Lung (tissue), 17 donors: ENCODE measurements at places on chromosomes 2 and 18. TPM values are rescaled to one million over a fixed set of nuclear protein-coding genes. Genes with fewer than 3 reads are reported as not detected.
A peak's percentile ranks its signal among the peaks of the same experiment; 100 is the strongest.

Gene SP140
- total RNA-seq = 6.7 TPM

DNA sequence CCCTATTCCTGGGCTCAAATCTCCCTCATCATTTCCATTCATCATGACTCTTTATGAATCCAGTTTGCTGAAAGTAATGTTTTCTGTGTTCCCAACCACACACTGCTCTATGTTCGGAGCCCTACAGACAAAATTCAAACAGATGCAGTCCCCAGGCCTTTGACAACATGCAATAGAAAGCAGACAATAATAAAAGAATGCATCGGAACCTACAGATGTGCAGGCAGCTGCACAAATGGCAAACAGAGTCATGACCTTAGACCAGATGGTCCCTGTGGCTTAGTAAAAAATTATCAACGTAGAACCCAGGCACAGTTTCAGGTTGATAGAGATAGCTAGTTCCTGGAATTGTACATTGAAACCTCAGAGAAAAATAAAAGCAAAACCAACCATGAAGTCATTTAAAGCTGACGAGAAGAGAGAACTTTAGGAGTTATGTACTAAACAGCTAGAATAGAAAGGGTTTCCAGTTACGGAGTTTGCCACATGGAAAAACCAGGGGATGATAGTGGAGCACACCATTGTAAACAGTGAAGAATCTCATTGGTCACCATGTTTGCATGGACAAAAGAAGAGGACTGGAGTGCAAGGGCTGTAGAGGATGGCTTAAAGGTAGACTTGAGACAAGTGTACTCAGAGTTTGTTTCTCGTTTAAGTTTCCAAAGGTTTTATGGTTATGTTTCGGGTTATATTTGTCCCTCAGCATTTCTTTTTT, 23.2 kb upstream of the ACVR1 start:
- H3K27ac ChIP-seq = no peak overlapping the region
- no peak for DNase-seq
- H3K4me3 ChIP-seq = no peak overlapping the region
- no peaks in the 10 kb centered on the region for H3K27me3 ChIP-seq
- H3K4me1 ChIP-seq = no peaks in the 10 kb centered on the region

DNA sequence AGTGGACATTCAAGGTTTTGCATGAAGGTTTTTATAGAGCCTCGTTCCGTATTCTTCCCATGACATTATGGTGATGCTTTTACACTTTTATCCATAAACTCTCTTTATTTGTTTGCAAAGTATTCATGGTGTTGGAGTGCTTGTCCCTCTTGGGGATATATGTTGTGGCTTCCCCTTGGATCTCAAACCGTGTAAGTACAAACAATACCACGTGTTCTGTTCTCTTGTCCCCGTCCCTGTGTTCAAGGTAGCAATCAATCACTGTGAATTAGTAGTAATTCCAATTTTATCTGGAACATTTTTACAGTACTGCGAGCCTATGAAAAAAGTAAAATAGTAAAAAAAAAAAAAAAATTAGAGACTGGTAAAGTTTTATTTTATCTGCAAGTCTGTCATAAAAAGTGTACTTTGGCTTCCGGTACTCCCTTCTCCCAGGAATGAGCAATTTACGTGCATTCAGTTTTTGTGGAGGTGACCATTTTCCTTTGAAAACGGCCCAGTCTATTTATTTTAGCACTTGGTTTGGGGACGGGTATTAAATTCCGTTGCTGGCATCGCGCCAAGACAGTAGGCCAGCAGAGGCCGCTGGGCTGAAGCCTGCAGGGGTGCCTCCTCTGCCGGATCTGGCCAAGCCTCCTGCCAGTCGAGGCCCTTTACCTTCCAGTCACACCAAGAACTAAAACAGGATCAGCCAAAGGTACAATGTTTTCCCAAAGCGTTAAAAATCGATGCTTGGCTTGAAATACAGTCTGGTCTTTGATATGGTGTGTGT, 175.7 kb downstream of the SOCS6 start:
- peaks cover 11% of the 10 kb centered on the region for H3K27me3 ChIP-seq
- DNase-seq = peak; percentile 83
- no peak overlapping the region for H3K4me3 ChIP-seq
- no peaks in the 10 kb centered on the region for H3K36me3 ChIP-seq
- H3K27ac ChIP-seq = peak overlapping the region; percentile 31

DNA sequence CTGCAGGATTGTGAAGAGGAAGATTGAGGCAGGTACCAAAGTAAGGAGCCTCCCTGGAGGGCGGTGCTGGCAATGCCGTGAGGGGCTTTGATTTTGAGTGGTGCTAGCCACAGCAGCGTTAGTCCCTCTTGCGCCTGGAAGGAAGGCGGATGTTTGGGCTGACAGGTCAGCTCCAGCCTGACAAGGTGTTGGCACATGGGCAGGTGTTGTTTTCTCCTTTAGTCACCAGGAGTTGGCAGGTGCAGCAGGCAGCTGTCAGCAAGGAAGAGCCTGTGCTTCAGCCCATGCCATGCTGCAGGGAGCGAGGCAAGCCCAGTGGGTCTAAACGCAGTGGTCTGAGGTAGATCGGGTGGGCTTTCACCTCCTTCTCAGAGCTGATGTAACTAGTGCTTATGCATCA, 8.5 kb downstream of the SEC11C start:
- H3K27me3 ChIP-seq = no peaks in the 10 kb centered on the region
- H3K4me1 ChIP-seq = no peaks in the 10 kb centered on the region
- no peak for DNase-seq
- H3K27ac ChIP-seq = no peak overlapping the region
- no peak overlapping the region for H3K4me3 ChIP-seq
- H3K36me3 ChIP-seq = peaks cover 4% of the 10 kb centered on the region

DNA sequence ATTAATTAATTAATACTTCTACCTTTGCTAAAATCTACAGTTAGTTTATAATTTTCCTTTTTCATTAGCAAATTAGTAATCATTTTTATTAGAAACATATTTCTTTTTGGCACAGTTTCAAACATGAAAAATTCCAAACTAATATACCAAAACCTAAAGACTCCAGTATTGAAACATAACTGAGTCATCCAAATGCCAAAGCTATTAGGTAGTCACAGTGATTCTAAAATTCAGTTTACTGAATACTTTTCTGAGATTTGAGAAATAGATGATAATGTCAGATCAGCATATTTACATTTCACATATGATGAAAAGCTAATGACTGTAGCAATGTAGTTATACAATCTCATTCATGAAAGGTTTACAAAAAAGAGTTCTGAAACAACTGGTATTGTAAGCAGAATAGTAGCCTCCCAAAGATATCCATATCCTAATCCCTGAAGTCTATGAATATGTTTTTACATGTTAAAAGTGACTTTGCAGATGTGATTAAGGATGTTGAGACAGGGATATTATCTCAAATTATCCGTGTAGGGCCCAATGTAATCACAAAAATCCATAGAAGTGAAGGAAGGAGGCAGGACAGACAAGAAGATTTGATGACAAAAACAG, 680.2 kb upstream of the CHAC2 start:
- H3K4me3 ChIP-seq = no peak overlapping the region
- peaks cover 7% of the 10 kb centered on the region for H3K4me1 ChIP-seq
- H3K36me3 ChIP-seq = no peaks in the 10 kb centered on the region
- no peak for DNase-seq
- H3K27me3 ChIP-seq = no peaks in the 10 kb centered on the region

DNA sequence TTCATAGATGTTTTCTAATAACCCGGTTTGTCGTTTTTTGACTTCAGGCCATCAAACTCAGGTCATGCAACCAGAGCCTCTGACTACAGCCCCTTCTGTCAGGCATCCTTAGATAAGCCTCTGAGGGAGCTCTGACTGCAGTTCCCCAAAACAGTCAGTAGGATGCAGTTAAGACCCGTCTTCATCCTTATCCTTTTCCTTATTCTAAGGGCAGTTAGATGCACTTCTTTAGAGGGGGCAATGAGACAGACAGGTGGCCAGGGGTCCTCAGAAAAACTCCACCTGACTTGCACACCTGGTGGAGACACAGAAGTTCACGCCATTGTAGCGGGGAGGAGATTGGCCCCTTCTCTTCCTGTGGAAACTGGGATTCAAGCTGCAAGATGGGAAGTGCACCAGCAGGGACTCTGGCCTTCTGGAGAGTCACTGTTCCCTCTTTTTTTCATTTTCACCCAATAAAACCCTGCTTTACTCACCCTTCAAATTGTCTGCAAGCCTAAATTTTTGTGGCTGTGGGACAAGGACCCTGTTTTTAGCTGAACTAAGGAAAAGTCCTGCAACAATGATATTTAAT, 104.8 kb upstream of the TFPI start:
- DNase-seq = peak; percentile 21
- no peak overlapping the region for H3K27ac ChIP-seq
- H3K36me3 ChIP-seq = no peaks in the 10 kb centered on the region
- H3K27me3 ChIP-seq = no peaks in the 10 kb centered on the region
- H3K4me1 ChIP-seq = no peaks in the 10 kb centered on the region

Gene SP110
- 31.4 TPM for total RNA-seq

DNA sequence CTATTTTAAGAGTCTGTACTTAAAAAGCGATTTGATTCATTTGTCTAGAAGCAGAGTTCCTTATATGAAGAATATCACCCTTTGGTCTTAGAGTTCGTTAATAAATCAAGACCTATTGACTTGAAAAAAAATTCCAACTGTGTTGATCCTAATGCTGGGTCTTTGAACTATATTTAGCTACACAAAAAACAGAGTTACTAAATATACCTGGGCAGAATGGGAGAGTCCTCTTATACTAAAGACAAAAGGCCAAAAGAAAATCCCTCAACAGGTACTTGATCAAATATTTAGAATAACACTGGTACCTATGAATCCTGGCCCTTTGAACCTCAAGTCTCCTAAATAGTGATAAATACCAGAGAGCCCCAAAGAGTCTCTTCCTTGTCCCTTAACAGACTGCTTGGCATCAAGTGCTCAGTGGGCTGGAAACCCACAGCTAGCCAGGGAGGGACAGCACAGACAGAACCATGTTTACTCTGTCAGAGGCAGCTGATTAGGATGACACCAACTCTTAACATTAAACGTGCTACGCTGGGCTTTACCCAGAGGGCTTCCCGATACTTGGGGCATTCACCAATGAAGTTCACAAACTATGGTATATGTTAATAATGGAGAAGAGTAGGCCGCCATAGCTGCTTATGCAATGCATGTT, 95.1 kb downstream of the FIGN start:
- no peaks in the 10 kb centered on the region for H3K36me3 ChIP-seq
- no peak overlapping the region for H3K4me3 ChIP-seq
- H3K27me3 ChIP-seq = no peaks in the 10 kb centered on the region
- H3K27ac ChIP-seq = no peak overlapping the region
- DNase-seq = no peak
- H3K4me1 ChIP-seq = no peaks in the 10 kb centered on the region

GRCh38 chr2:200352636-200353035, 46.1 kb downstream of the SPATS2L start:
- DNase-seq = peak; percentile 79
- no peak overlapping the region for H3K27ac ChIP-seq
- no peaks in the 10 kb centered on the region for H3K36me3 ChIP-seq
- H3K27me3 ChIP-seq = no peaks in the 10 kb centered on the region
- no peak overlapping the region for H3K4me3 ChIP-seq

- no peaks in the 10 kb centered on the region for H3K27me3 ChIP-seq
- no peak overlapping the region for H3K4me3 ChIP-seq
- H3K4me1 ChIP-seq = peaks cover 11% of the 10 kb centered on the region
- DNase-seq = no peak
- H3K36me3 ChIP-seq = peaks cover 7% of the 10 kb centered on the region
These were observed 7.2 kb downstream of the RNF103 start for GRCh38 chr2:86616502-86616901.

GRCh38 chr2:3739313-3739712, 35.9 kb downstream of the DCDC2C start:
- no peaks in the 10 kb centered on the region for H3K4me1 ChIP-seq
- no peak overlapping the region for H3K4me3 ChIP-seq
- H3K36me3 ChIP-seq = no peaks in the 10 kb centered on the region
- H3K27ac ChIP-seq = no peak overlapping the region

- no peaks in the 10 kb centered on the region for H3K36me3 ChIP-seq
- no peak overlapping the region for H3K27ac ChIP-seq
- H3K4me3 ChIP-seq = no peak overlapping the region
These were observed 69.3 kb upstream of the DYNC1I2 start for GRCh38 chr2:171617981-171618380.

GRCh38 chr2:237184192-237184918, 98.7 kb downstream of the COPS8 start:
- no peak for DNase-seq
- H3K27me3 ChIP-seq = no peaks in the 10 kb centered on the region
- H3K4me1 ChIP-seq = peaks cover 15% of the 10 kb centered on the region

Gene TMEM198
- 1.3 TPM for total RNA-seq

Gene SGPP2
- total RNA-seq = 39.5 TPM

- DNase-seq = peak; percentile 58
- H3K27me3 ChIP-seq = no peaks in the 10 kb centered on the region
- H3K4me1 ChIP-seq = no peaks in the 10 kb centered on the region
- H3K36me3 ChIP-seq = no peaks in the 10 kb centered on the region
These were observed 63.6 kb downstream of the CIB4 start for GRCh38 chr2:26577442-26578112.

Gene DUSP19
- total RNA-seq = 4.8 TPM

GRCh38 chr2:132416723-132417395, at the start of gene GPR39:
Gene GPR39, plus strand, starts transcription at chr2:132416805.
- H3K36me3 ChIP-seq = no peaks in the 10 kb centered on the region
- H3K27me3 ChIP-seq = no peaks in the 10 kb centered on the region
- no peaks in the 10 kb centered on the region for H3K4me1 ChIP-seq
- no peak for DNase-seq
- H3K27ac ChIP-seq = no peak within 1 kb of the TSS

Gene SMPD4
- total RNA-seq = 46.4 TPM

GRCh38 chr18:66346833-66347588, 256.9 kb downstream of the CDH19 start:
- no peak overlapping the region for H3K27ac ChIP-seq
- H3K4me3 ChIP-seq = no peak overlapping the region
- H3K4me1 ChIP-seq = no peaks in the 10 kb centered on the region
- H3K36me3 ChIP-seq = no peaks in the 10 kb centered on the region
- peak; percentile 82 for DNase-seq

DNA sequence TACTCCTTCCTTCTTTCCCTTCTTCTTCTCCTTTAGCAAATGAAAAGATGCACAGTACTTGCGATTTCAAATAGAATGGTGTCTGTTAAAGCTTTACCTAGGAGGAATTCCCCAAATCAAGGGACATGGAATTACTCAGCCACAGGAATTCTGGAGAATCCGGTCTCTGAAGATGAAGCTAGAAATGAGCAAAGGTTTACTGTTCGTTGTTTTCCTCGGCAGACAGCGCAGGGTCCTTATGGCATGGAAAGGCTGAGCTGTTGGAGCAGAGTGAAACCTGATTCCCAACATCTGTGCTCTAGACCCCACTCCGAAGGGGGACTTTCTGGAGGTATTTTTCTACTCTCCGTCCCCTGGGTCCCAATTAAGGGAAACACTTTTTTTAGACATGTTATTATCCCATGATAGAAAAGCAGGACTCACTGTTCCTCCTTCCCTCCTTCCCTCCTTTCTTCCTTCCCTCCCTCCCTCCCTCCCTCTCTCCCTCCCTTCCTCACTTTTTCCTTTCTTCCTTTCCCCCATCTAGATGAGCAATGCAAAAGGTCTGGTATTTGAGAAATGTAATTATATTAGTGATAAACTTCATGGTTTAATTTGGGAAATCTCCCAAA, 47.1 kb downstream of the CDCA7 start:
- no peak overlapping the region for H3K27ac ChIP-seq
- H3K27me3 ChIP-seq = peaks cover 29% of the 10 kb centered on the region
- no peaks in the 10 kb centered on the region for H3K36me3 ChIP-seq
- DNase-seq = peak; percentile 57
- H3K4me3 ChIP-seq = no peak overlapping the region

GRCh38 chr2:216632952-216633615, at the start of gene IGFBP2:
Gene IGFBP2, plus strand, starts transcription at chr2:216633420. Its CDS starts 104 bp downstream, at chr2:216633524.
- H3K4me3 ChIP-seq = peak within 1 kb of the TSS; percentile 36
- peaks cover 2% of the 10 kb centered on the region for H3K27me3 ChIP-seq
- no peak within 1 kb of the TSS for H3K27ac ChIP-seq
- DNase-seq = peak; percentile 85
- peaks cover 15% of the 10 kb centered on the region for H3K4me1 ChIP-seq
